ENCODE measurements at places on chromosomes 3 and 15.

DNA sequence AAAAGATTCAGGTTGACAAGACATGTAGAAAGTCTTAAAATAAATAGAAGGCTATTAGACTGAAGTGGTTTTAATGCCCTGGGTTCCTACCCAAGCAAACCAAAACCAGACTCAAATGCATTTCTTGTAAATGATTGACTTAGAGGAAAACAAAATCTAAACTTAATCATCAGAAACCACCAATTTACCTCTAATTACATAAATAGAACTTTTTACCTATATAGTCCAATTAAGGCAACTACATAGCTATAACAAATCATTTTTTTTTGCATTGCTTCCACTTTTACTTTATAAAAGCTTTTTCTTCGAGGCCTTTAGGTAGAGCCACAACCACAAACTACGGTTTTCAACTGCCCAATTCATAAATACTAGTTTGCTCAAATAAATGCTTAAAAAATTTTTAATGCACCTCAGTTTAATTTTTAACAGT, 231.3 kb upstream of the ARHGEF26 start:
- no peak for DNase-seq

GRCh38 chr3:45460361-45460760, 72.0 kb downstream of the LARS2 start:
- DNase-seq = no peak

DNA sequence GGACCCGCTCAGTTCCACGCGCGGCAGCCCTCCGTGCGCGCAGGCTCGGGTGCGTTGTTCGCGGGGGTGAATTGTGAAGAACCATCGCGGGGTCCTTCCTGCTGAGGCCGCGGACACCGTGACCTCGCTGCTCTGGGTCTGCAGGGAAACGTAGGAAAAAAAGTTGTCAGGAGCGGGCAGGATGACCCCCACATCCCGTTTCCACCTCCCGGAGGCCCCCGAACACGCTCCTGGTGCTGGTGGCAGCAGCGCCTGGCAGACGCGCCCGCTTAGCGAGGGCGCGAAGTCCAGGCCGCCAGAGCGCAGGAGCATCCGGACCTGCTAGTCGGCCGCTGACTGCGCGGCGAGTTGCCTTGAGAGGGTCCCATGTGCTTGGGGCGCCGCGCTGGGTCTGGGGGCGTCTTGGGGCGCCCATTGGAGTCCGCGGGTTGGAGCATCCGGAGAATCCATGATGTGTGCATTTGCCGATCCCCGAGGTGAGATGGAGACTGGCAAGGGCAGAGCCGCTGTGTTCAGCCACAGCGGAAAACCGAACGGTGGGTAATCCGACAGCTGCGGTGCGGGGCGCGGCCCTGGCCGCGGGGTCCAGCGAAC, 520 bp downstream of the GREM1 start:
- peak; percentile 68 for DNase-seq

GRCh38 chr3:30260762-30261161, 345.6 kb upstream of the TGFBR2 start:
- no peak for DNase-seq

DNA sequence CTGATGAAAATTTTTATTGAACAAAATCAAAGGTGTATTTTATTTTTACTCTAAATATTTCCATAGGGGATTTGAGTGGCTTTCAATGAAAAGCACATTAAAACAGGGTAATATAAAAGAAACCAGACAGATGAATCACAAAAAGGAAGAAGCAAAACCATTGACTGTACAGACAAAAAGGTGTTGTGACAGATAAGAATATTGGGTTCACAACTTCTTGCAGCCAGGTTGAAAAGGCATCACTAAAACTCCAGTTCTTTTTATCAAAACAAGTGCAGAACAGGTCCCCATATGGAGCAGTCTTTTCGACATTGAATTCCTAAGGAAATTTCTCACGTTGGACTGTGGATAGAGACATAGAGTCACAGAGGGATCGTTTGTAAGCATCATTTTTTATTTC, 53.8 kb downstream of the AGTR1 start:
- no peak for DNase-seq

- DNase-seq = peak; percentile 22
These were observed 25.4 kb upstream of the PSMD6 start for GRCh38 chr3:64048631-64049061.

GRCh38 chr3:179565496-179565895, 2.8 kb downstream of the ACTL6A start:
- DNase-seq = no peak

GRCh38 chr15:52183562-52184173, 7.5 kb downstream of the GNB5 start:
- DNase-seq = peak; percentile 76

GRCh38 chr3:11829416-11829815, 17.3 kb downstream of the TAMM41 start:
- DNase-seq = no peak

GRCh38 chr15:48307586-48307985, 23.6 kb upstream of the DUT start:
- DNase-seq = no peak

DNA sequence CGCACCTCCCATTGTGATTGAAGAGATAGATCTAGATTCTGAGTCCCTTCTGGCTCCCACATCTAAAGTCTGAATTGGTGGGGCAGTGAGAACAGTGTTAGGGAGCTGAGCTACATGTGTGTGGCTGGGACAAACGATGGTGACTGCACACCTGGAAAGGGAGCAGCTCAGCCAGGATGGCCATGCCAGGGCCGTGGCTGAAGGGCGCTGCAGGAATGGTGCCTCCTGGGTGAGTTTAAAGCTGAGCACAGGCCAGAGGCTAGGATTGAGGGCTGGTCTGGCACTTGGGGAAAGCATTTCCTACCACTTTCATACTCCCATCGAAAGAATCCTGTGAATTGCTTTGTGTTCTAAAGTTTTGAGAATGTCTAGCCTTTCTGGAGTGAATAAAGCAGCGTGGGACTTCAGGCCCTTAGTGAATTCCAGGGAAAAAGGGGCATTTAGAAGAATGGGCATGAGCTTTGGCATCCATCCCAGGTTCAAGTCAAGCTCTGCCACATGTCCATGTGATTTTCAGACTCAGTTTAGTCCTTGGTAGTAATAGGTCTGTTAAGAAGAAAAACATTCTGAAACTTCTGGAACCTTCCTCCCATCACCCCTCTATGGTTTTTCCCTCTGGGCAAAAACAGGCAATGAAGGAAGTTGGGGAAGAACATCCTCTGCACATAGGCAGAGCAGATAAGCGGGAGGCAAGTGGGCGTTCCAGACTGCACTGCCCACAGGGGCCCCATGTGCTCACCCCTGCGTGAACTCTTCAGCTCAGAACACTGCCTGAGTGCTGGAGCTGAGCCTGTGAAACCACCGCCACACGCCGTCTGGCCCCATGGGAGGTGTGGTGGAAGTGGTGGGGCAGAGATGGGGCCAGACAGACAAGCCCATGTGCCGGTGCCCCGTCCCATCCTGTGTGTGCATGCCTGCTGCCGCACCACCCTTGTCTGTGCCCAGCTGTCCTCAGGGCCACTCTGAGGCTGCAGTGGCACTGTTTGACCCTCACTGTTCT, 12.9 kb upstream of the CPNE9 start:
- DNase-seq = no peak

DNA sequence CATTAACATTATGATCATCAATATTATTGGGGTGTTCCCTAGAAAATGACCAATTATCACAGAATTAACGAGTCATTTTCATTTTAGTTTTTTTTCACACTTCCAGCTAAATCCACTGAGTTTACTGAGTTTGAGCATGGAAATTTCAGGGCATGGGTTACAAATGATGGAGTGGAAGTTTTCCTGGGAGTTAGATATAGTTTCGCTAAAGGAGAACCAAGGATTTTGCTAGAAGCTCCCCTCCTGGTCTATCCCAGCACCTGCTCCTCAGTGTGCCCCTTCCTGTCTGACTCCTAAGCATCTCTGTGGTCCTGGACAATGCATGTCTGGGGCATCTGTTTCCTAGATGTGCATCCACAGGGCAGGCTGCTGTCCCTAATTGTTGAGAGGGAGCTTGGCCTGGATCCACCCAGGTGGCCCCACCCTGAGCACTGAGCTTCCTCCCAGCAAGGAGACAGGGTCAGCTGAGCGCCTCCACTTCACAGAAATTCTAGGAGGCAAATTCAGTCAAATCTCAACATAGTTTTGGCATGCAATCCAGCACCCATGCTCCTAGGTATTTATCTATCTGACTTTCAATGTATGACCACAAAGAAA, 102.3 kb upstream of the GOLGA6L6 start:
- DNase-seq = no peak

- DNase-seq = no peak
These were observed 7.5 kb downstream of the MAGI1 start for GRCh38 chr3:66031102-66031698.

DNA sequence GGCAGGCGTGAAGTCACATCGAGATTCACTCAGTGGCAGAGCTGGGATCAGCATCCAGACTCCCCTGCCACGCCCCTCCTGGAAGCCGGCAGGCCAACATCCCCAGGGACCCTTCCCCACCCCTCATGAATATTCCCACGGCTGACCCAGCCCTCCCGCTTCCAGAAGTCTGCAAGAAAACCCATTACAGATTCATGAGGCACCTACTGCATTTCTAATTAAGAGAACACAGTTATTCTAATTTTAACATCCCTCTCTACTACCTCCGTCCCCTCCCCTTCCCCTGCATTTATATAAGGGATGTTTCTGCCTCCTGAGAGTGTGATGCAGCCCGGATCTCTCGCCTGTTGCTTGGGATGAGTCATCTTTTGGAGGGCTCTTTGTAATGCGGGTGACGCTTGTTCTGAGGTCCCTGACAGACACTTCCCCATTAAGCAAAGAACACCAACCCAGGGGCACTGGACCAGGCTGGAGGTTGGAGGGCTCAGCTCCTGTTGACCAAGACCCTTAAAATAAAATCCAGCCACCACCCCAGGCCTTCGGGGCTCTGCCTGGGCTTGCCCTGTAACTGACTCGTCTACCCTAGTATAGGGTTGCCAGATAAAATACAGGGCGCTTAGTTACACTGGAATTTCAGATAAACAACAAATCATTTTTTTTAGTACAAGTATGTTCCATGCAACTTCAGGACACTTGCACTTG, 118.7 kb downstream of the NUP210 start:
- DNase-seq = peak; percentile 95

Measured in GM23338 (cell line).